Stomach (tissue), 19 donors: ENCODE measurements at places on chromosomes 13 and 19. TPM values are rescaled to one million over a fixed set of nuclear protein-coding genes. Genes with fewer than 3 reads are reported as not detected.

Gene CALR3
- not detected for total RNA-seq

DNA sequence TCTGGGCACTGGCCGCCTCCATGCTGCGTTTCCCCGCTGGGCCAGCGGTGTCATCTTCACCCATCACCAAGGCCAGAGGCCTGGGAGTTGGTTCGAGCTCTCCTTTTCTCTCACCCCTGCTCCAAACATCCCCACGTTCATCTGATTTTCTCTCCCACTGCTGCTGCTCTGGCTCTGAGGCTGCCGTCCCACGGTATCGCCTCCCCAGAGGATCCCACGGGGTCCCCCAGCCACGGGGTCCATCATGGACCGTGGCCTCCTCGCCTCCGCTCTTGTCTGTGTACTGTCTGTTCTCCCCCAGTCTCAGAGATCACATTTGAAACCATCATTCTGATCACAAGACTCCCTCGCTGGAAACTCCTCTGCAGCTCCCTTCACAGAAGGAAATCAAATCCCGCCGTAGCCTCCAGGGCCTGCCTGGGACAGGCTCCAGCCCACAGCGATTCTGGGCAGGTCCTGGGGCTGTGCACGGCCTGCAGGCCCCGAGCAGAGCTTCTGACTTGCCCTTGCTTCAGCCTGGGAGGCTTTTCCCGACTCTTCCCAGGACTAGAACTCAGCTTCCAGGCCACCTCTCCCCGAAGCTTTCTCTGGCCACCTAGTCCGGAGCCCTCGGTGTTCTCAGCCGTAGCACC, 64.2 kb downstream of the SOX1 start:
- H3K27me3 ChIP-seq = peaks cover 89% of the 10 kb centered on the region
- H3K27ac ChIP-seq = no peak overlapping the region
- H3K36me3 ChIP-seq = no peaks in the 10 kb centered on the region
- H3K4me3 ChIP-seq = no peak overlapping the region

Gene DKKL1
- total RNA-seq = not detected

- no peak overlapping the region for H3K4me3 ChIP-seq
- H3K36me3 ChIP-seq = no peaks in the 10 kb centered on the region
- no peak for DNase-seq
- H3K27ac ChIP-seq = no peak overlapping the region
- no peaks in the 10 kb centered on the region for H3K4me1 ChIP-seq
- H3K27me3 ChIP-seq = no peaks in the 10 kb centered on the region
These were observed 272.6 kb upstream of the KLHL1 start for GRCh38 chr13:70380809-70381208.

GRCh38 chr13:78040205-78040830, 121.7 kb upstream of the EDNRB start:
- H3K27me3 ChIP-seq = no peaks in the 10 kb centered on the region
- H3K36me3 ChIP-seq = no peaks in the 10 kb centered on the region
- no peak for DNase-seq
- no peak overlapping the region for H3K4me3 ChIP-seq
- H3K27ac ChIP-seq = no peak overlapping the region

DNA sequence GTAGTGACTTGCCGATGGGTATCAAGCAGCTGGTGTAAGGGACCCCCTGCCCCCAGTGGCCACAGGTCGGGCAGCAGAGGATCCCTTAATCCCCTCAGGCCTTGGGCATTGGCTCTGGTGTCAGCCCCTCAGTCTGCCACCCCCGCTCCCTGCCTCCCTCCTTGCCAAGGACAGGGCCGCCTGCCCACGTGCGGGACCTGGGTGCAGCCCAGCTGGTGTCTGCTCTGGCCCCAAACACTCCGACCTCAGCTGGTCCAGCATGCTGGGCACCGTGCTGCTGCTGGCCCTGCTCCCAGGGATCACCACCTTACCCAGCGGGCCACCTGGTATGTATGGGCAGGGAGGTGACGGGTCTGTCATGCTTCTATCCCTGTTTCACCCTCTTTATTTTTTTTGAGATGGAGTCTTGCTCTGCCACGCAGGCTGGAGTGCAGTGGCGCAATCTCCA, at the start of gene TGFBR3L:
TGFBR3L (plus strand) TSS at position 233 of the 448 bp plus-strand sequence.
- peaks cover 43% of the 10 kb centered on the region for H3K36me3 ChIP-seq
- H3K4me1 ChIP-seq = peaks cover 37% of the 10 kb centered on the region
- no peak within 1 kb of the TSS for H3K27ac ChIP-seq
- no peak within 1 kb of the TSS for H3K4me3 ChIP-seq

DNA sequence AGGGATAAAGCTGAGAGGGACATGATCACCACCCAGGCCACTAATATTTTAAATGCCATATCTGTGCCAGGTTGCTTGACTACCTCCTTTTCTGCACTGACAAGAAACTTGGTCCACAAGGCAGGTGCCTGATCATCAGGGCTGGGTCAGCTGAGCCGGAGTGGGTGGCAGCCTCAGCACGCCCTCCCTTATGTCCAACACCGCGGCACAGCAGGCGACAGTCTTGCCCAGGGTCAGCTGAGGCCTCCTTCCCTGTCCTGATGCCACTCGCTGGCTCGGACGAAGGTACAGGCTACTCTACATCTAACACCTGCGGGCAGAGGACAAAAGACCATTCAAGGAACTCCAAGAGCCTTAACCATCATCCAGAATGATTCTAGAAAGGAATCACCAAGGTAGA, 16.9 kb downstream of the ZC3H4 start:
- no peaks in the 10 kb centered on the region for H3K27me3 ChIP-seq
- H3K27ac ChIP-seq = peak overlapping the region; percentile 87
- H3K4me1 ChIP-seq = peaks cover 58% of the 10 kb centered on the region
- peaks cover 31% of the 10 kb centered on the region for H3K36me3 ChIP-seq
- no peak overlapping the region for H3K4me3 ChIP-seq

DNA sequence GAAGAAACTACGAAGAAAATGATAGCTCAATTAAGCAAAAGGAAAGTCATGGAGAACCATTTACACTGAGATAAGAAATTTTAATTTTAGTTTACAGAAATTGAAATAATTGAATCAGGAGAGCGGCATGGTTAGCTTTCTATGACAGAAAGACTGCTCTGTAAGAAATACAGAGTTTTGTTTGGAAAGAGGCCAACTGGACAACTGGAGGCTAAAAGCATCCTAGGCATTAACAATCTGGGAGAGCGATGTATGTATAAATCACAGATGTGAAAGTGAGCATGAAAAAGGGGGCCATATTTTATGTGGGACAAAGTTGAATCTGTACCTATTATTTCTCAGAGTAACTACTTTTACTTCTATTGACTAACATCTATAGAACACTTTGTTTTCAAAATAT, 1608.8 kb upstream of the PCDH20 start:
- H3K27me3 ChIP-seq = no peaks in the 10 kb centered on the region
- H3K4me3 ChIP-seq = no peak overlapping the region
- no peaks in the 10 kb centered on the region for H3K36me3 ChIP-seq
- DNase-seq = peak; percentile 22

Gene ZNF536
- 0.58 TPM for total RNA-seq

DNA sequence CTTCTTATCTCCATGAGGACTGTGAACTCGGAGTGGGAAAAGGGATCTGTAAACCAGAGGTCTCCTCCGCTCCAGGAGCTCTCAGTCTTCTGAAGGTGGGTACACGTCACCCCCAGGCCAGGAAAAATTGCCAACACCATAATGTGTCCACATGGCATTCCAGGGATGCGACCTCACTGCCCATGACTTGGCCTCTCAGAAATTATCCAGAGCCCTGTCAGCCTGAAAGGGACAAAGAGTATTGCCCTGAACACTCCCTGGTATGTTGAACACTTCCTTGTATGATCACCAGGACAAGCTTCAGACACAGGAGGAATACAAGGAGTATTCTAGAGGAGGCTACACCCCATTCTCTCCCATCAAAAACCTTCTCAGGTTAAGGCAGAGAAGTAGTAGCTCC, 81.0 kb upstream of the SLC7A1 start:
- H3K4me3 ChIP-seq = no peak overlapping the region
- H3K4me1 ChIP-seq = no peaks in the 10 kb centered on the region
- H3K27me3 ChIP-seq = no peaks in the 10 kb centered on the region

GRCh38 chr19:1657746-1658145, 5.3 kb upstream of the TCF3 start:
- H3K27ac ChIP-seq = peak overlapping the region; percentile 12
- peaks cover 26% of the 10 kb centered on the region for H3K27me3 ChIP-seq
- H3K4me1 ChIP-seq = peaks cover 28% of the 10 kb centered on the region
- H3K36me3 ChIP-seq = no peaks in the 10 kb centered on the region
- DNase-seq = peak; percentile 93
- no peak overlapping the region for H3K4me3 ChIP-seq

Gene TTYH1
- total RNA-seq = 2.3 TPM

- peaks cover 37% of the 10 kb centered on the region for H3K4me1 ChIP-seq
- no peaks in the 10 kb centered on the region for H3K36me3 ChIP-seq
- DNase-seq = peak; percentile 73
- H3K27me3 ChIP-seq = peaks cover 69% of the 10 kb centered on the region
- H3K27ac ChIP-seq = no peak overlapping the region
These were observed 348.3 kb downstream of the LIG4 start for GRCh38 chr13:107866941-107867623.

- peak; percentile 42 for DNase-seq
- H3K4me1 ChIP-seq = no peaks in the 10 kb centered on the region
- no peaks in the 10 kb centered on the region for H3K27me3 ChIP-seq
- H3K27ac ChIP-seq = no peak overlapping the region
- H3K36me3 ChIP-seq = no peaks in the 10 kb centered on the region
These were observed 552.3 kb upstream of the ARGLU1 start for GRCh38 chr13:107119989-107120881.

Gene AP3D1
- 134 TPM for total RNA-seq

Gene OR10H2
- total RNA-seq = not detected

GRCh38 chr13:79451500-79451962, 29.4 kb upstream of the NDFIP2 start:
- H3K4me1 ChIP-seq = no peaks in the 10 kb centered on the region
- H3K27ac ChIP-seq = no peak overlapping the region
- H3K36me3 ChIP-seq = no peaks in the 10 kb centered on the region
- no peak overlapping the region for H3K4me3 ChIP-seq
- DNase-seq = peak; percentile 55

DNA sequence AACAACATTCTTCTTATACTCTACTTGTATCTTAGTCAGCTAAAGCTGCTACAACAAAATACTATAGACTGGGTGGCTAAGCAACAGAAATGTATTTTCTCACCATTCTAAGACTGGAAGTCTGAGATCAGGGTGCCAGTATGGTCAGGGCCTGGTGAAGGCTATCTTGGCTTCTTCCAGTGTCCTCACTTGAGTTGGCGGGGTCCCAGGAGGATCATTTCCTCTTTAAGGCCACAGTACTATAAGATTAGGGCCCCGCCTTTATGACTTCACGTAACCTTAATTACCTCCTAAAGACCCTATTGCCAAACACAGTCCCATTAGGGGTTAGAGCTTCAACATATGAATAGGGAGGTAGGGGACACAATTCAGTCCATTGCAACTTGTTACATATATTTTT, 30.7 kb upstream of the DOCK9 start:
- no peak overlapping the region for H3K27ac ChIP-seq
- H3K36me3 ChIP-seq = no peaks in the 10 kb centered on the region
- no peak for DNase-seq
- no peaks in the 10 kb centered on the region for H3K27me3 ChIP-seq

Gene IQCN
- 4.1 TPM for total RNA-seq

GRCh38 chr19:50777830-50778303, 7.6 kb downstream of the GPR32 start:
- peaks cover 58% of the 10 kb centered on the region for H3K27me3 ChIP-seq
- no peaks in the 10 kb centered on the region for H3K36me3 ChIP-seq
- no peak overlapping the region for H3K4me3 ChIP-seq
- H3K4me1 ChIP-seq = no peaks in the 10 kb centered on the region
- H3K27ac ChIP-seq = no peak overlapping the region
- DNase-seq = no peak

- DNase-seq = no peak
- no peaks in the 10 kb centered on the region for H3K36me3 ChIP-seq
- H3K4me3 ChIP-seq = no peak overlapping the region
- no peaks in the 10 kb centered on the region for H3K4me1 ChIP-seq
- no peaks in the 10 kb centered on the region for H3K27me3 ChIP-seq
These were observed 4.6 kb upstream of the SCEL start for GRCh38 chr13:77530875-77531274.

Gene DNAJB1
- total RNA-seq = 13.3 TPM

GRCh38 chr19:40512473-40513344, 45.9 kb downstream of the SPTBN4 start:
- H3K4me3 ChIP-seq = no peak overlapping the region
- H3K27ac ChIP-seq = no peak overlapping the region
- DNase-seq = peak; percentile 46
- peaks cover 13% of the 10 kb centered on the region for H3K4me1 ChIP-seq
- H3K36me3 ChIP-seq = no peaks in the 10 kb centered on the region
